ENCODE measurements at places on chromosomes 6 and 20.

GRCh38 chr6:16420715-16421461 is 182.5 kb downstream of the GMPR start:
- DNase-seq = peak; percentile 60

GRCh38 chr6:99521633-99522151 is 6.5 kb upstream of the USP45 start:
- DNase-seq = no peak

DNA sequence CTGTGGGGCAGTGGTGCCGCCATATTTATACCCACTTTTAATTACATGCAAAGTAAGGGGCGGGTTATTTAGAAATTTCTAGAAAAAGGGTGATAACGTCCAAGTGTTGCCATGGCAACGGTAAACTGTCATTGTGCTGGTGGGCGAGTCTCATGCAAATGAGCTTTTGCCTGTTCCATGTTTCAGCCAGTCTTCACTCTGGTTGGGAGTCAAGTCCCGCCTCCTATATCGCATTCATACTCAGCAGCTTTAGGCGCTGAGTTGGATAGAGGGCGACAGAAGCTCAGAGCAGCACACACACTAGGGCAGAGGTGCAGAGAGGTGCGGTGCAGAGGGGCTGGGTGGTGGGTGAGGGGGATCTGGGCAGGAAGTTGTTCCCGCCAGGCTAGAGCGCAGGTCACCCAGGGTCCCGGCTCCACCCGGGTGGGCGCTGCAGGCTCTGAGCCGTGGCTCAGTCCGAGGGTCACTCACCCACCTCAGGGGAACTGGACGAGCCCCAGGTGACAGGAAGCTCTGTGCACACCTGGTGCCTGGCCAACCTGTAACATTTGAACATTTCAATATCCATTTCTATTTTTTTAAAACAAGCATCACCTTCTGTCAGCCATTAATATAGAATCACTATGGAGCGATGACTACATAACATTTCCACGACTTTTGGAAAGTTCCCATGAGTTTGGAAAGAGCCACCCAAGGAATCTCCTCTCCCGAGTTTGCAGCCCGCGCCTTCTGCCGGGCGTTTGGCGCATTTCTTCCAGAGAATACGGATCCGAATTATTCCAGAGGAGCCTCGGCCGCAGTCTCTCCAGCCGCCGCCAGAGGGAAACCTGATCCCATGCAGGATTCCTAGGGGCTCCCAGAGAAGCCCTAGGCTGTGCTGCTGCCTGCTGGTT is 89.1 kb upstream of the PHACTR3 start:
- peak; percentile 33 for DNase-seq

- no peak for DNase-seq
Observed at GRCh38 chr20:25005220-25005619, 12.7 kb upstream of the APMAP start.

- no peak for DNase-seq
Observed at GRCh38 chr6:122831511-122831910, 42.5 kb downstream of the SMPDL3A start.

DNA sequence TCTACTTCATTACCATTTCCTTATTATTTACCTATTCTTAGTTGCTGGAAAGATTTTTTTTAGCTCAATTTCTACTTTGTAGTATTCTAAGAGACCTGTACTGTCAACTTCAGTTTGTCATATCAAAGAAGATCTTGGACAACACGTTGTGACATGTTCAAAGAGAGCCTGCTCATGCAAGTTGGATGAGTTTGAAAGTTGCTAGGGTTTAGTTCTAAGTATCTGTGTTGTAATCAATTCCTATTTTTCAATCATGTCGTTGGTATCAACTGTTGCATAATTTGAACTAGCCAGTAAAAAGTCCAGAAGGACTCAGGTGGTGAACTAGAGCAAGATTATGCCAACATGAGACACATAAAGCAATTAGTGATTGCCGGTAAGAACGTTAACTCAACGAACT is 30.2 kb downstream of the PKIB start:
- no peak for DNase-seq

DNA sequence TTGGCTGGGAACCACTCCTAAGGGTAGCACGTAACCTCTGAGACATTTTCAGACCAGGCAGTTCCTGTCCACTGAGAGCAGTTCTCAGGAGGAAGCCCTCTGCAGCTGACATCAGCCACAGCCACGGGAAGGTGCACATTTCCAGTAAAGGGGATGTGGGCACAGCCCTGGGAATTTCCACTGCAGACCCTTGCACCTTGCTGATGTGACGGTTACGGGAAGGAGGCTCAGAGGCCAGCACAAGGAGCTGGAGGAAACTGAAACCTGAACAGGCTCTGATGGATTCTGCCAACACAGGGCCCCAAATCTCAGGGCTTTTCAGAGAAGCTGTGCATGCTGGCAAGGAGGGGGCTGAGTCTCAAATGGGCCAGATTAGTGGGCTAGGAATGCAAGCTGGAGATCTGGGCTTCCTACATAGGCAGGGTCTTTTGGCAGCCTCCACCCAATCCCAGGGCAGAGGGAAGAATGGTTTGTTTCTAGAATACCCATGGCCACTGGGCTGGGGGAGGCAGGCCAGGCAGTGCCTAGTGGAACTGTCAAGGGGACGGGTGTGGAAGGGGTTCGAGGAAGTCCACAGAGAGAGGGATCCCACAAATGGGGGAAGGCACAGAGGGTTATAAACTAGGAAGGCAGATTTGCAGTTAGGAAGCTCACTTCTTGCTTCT is 14.2 kb downstream of the EBF4 start:
- DNase-seq = peak; percentile 34

GRCh38 chr6:61810047-61810446 is 476.0 kb downstream of the KHDRBS2 start:
- no peak for DNase-seq

DNA sequence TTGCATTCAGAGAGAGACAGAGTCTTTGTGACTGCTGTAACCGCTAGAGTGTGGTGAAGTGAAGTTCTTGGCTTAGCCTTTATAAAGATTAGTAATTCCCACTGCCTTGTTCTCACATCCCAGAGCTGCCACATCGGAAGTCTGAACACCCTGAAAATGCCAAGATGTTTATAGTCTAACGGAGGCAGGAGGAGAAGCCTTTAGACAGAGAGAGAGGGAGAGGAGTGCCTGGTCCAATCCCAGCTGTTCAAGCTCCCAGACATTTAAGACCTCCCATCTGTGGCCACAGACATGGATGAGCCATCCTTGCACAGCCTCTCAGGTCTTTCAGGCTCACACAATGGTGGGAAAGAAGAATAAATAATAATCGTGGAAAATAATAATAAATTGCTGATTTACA is 1422.8 kb upstream of the EYS start:
- no peak for DNase-seq

DNA sequence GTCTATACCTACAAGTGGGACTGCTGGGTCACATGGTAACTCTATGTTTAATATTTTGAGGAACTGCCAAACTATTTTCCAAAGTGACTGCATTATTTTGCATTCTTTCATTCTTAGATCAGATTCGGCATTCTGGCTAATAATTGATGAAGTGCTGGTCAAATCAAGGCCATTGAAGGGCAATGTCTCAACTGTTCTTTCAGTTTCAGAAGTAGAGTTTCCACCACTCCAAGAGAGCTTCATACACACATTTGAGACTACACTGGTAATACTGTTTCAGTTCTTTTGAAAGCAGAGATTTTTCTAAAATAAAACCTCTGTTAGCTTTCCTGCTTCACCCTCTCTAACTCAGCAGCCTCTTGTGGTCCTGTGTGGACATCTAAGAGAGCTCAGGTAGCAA is 154.5 kb downstream of the CFAP61 start:
- no peak for DNase-seq

DNA sequence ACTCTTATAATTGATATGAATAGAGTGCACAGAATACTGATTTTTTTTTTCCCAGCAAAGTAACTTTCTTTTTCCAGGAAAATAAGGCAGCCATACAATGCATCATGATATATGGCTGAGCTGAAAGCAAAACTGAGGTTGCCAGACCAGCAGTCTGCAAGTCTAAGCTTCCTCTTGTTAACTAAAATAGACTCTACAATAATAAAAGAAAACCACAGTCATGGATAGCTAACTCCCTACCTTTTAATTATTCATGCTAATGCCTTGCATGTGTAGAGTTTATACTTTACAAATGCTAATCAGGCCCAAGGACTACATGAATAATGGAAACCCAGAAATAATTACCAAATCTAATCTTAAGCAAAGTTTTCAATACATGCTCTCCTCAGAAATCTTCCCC is 47.4 kb downstream of the MAP7 start:
- DNase-seq = no peak

- DNase-seq = no peak
Observed at GRCh38 chr6:25181923-25182322, 97.3 kb upstream of the CARMIL1 start.

DNA sequence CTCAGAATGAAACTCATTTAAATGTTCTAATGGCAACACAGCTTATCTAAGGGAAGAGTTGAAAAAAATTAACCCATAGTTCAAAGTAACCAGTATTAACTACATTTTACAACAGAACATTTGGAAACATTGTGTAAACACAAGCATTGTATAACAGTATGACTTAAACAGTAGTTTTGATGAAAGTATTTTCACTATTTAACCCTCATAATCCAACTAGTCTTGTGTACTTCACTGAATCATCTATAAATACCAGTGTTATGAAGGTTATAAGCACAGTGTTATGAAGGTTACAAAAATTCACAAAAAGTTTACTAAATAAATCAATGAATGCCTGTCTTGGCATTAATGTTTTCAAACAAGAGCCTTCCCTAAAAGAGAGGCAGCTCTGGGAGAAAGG is 66.5 kb downstream of the REV3L start:
- DNase-seq = no peak

GRCh38 chr6:24307881-24308280 is 50.0 kb downstream of the DCDC2 start:
- no peak for DNase-seq

- DNase-seq = no peak
Observed at GRCh38 chr6:106138151-106138550, 52.0 kb downstream of the PRDM1 start.

DNA sequence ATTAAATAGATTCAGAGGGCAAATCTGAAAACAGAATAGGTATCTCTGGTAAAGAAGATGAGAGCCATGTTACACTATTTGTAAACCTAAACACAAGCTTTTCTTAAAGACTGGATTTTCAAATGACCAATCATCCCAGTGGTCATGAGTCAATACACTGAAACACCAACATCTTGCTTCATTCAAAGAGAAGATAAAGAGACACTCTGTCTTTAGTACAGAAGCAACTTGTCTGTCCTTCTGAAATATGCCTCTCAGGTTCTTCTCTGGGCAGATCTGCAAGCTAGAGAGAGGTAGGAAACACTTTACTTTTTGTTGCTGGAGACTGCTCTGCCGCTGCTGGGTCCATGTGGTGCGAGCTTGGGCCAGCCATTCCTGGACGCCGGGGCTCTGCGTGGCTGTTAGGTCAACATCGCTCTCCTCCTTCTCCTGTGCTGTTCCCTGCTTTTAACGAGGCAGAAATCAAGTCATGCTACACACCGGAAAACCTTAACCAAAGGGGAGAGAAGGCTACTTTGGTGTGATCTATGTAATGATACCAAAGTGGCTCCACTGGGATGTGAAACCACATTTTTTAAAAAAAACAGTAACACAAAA is 368.2 kb downstream of the SYNE1 start:
- no peak for DNase-seq

GRCh38 chr6:5241252-5241651 is 19.5 kb downstream of the LYRM4 start:
- no peak for DNase-seq

GRCh38 chr6:21800948-21801438 is 207.4 kb downstream of the SOX4 start:
- DNase-seq = no peak

DNA sequence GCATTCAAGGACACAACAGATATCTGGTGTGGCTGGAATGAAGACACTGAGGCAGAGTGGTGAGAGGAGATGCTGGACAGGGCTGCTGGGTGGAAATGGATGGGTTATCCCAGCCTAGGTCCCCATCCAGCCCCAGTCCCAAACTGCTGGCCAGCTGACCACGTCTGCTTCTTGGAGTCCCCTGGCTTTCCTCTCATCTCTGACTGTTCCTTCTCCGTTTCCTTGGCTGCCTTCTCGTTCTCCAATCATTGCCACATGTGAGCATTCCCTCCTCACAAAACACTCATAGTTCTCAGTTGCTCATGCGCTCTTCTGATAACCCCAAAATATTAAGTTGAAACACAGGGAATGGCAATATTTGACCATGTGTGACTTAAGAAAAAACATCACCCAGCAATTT is 31.5 kb downstream of the MAFB start:
- DNase-seq = no peak

DNA sequence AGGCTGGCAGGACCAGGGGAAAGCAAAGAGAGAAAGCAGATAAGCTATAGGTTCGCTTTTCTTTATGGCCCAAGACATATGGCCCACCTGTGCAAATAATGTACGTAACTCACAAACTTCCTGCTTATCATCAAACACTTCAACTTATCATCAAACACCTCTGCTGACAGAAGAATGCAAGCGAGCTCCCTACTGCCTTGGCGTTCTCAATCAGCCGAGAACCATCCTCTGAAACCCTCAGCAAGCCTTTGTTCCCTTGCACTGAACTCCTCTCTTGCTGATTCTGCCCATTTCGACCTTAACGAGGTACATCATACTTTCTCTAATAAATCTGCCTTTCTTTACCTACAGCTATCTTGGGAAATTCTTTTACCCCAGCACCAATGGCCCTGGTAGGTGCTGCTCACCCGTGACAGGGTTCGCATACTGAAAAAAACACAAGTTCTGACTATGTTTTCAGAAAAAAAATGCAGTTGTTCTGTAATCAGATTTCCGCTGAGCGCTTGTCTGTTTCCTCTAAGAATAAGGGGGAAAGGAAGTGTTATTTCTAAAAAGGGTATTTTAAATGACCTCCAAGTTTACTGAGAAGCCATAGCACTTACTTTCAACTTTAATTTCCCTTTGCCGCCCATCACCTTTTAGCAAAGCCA is 28.3 kb downstream of the SERPINB6 start:
- DNase-seq = no peak

- DNase-seq = no peak
Observed at GRCh38 chr6:31544676-31545075, 1.7 kb downstream of the ATP6V1G2 start.

DNA sequence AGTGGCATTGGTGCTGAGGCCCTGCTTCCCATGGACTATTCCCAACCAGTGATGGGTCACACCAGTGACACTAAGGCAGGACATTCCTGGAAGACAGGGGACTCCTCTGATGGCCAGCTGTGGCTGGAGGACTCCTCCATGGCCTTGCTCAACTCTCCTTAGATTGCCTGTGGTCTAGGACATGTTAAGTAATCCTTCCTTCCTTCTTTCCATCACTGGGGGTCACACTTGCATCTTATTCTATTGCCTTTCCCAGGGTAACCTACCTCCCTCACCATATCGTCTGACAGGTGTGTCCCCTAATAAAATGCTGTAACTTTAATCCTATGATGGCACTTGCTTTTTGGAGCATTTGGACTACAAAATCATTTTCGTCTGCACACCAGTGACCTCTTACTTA is 24.5 kb upstream of the HLA-A start:
- DNase-seq = no peak

GRCh38 chr6:30044630-30045029 is 16.4 kb upstream of the POLR1H start:
- DNase-seq = no peak

DNA sequence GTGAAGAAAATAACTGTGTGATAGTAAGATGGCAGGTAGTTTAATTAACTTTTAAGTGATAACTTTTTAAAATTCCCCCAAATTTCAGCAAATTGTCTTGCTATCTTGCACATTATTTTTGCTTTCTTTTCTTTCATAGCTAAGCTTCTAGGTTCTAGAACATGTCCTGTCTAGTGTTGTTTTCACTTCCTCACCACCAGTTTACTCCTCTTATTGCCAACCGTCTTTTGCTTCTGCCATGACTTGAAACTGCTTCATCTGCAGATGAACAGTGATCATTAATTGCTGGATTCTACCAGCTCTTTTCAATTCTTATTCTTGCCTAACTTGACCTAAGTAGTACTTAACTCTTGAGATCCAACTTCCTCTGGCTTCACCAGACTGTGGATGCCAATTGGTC is 137.8 kb downstream of the CENPW start:
- no peak for DNase-seq

All from activated CD4-positive, alpha-beta T cell treated with anti-CD3 and anti-CD28 coated beads, Interleukin-2, amount 50 U/mL, for 48 hours (primary cell).